Non-pigmented ciliary epithelial cell (primary cell): ENCODE measurements at places on chromosomes 5 and 9.

- no peak for DNase-seq
Measured at GRCh38 chr5:106766916-106767315, 903.8 kb downstream of the EFNA5 start.

DNA sequence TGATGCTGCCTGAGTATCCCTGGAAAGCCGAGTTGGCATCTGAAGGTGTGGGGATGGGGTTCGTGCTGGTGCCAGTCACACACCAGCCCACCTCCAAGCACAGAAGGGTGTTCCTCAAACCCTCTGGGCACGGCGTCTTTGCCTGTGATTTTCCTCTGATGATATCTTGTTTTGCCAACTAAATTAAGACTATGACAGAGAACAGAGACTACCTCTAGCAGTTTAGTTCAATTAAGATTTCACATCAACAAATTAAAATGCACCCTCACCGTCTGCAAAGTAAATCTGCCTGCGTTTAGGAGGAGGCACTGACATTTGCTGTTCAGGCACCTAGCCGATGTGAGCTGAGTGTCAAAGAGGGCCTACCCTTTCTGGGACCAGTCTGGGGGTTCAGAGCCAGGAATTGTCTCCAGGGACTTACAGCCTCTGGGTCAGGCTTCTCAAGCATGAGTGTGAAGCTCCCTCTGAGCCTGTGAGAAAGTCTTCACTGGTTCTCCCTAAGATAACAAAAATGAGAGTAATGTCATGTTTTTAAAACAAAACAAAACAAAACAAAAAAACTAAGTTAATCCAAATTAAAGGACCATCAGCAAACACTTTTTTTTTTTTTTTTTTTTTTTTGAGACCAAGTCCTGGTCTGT, 55.4 kb upstream of the CTNNA1 start:
- DNase-seq: no peak

- DNase-seq: no peak
Measured at GRCh38 chr5:112616812-112617547, 120.7 kb upstream of the APC start.

DNA sequence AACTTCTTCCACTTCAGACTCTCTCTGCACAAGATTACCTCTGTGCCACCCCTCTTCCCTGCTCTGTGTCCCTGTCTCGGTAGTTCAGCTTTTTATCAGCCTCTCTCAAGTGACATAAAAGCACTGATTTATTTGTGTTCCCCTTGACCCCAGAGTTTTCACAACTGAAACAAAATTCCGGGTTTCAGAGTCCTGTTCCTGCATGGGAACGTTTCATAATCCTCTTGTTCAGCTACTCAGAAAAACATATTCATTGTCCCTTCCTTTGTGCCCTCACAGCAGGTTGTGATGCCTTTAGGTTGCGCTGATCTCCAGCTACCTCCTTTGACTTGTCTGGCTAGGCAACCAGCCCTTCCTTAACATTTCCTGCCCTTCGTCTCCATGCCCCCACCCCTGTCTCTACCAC, 13.7 kb upstream of the ITGA1 start:
- no peak for DNase-seq

- DNase-seq: no peak
Measured at GRCh38 chr9:127388856-127389238, 8.1 kb upstream of the SLC2A8 start.

- DNase-seq: no peak
Measured at GRCh38 chr9:98597236-98597771, 111.4 kb downstream of the GABBR2 start.

DNA sequence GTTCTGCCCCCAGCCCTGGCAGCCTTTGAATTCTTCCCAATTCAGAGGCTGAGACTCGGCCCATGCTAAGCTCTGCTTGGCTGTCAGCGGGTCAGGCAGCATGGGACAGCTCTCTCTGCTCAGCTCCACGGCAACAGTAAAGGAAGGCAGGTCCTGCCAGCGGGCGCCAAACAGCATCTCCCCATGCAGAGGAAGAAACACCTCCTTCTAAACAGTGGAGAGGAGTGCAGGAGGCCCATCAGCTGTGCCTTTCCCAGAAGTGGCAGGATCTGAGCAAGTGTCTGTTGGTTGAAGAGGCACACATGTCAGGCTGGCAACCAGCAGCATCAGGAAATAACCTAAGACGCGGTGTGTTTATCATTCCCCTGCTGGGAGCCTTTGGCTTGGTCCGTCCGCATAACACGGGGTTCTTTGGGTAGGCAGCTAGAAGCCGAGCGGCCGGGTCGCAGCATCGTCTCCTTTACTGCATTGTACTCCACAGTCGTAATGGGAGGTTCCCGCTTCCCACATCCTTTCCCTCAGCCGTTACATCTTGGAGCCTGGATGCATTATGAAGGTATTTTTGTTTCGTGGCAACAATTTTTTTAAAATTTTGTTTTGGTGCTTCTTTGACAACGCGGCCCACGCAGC, 42.7 kb upstream of the NCS1 start:
- no peak for DNase-seq

- DNase-seq: no peak
Measured at GRCh38 chr5:168238463-168238862, 53.0 kb upstream of the WWC1 start.

DNA sequence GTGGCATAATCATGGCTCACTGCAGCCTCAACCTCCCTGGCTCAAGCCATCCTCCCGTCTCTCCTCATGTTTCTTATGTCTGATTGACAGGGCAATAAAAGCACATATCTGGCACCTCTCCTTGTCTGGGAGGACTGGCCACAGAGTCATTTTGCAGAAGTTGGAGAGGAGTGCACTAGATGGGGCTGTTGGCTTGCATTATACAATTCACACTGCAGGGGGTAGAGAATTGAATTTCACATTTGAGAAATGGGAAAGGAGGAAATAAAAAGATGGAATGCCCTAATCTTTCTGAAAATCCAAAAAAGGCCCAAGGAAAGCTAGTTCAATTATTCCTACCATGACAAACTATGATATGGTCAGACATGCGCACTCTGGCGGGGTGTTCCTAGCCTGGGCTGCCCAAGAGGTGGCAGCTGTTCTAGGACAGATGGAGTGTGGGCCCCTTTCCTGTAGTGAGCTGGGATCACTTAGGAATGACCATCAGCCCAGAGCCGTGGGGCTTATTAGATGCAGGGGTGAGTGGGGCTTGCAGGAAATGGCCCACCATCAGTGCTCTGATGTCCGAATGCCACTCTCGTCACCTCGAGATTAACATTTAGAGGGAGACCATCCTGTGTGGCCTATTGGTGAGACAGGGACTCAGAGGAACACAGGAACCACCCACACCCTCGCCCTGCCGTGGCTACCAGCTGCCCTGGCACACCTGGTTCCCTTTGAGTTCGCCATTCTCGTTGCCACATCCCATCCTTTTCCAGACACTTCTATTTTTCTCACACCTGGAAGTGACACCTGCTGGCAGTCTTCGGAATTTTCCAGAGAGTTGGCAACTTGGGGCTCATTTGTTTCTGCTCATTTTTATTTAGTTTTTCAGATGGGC, 21.8 kb upstream of the ANKRD18A start:
- no peak for DNase-seq

GRCh38 chr9:96004379-96004778, 128.9 kb downstream of the ERCC6L2 start:
- DNase-seq: no peak

- DNase-seq: no peak
Measured at GRCh38 chr9:126306071-126306647, 20.5 kb upstream of the MVB12B start.

DNA sequence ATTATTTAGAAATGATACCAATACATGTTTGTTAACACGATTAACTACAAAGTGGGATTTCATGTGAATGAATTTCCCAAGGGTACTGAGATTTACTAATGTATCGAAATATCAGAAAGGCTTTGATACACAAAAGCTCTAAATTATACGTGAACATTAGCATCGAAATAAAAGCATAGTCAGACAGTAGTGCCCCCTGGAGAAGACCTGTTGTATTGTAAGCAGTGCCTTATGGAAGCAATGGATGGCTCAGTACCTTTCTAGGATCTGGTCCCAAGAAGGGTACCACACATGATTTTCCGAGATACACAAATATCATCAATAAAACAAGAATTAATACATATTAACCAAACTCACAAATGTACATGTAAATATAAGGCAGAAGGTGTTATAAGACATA, 153.8 kb downstream of the CDH12 start:
- DNase-seq: no peak

DNA sequence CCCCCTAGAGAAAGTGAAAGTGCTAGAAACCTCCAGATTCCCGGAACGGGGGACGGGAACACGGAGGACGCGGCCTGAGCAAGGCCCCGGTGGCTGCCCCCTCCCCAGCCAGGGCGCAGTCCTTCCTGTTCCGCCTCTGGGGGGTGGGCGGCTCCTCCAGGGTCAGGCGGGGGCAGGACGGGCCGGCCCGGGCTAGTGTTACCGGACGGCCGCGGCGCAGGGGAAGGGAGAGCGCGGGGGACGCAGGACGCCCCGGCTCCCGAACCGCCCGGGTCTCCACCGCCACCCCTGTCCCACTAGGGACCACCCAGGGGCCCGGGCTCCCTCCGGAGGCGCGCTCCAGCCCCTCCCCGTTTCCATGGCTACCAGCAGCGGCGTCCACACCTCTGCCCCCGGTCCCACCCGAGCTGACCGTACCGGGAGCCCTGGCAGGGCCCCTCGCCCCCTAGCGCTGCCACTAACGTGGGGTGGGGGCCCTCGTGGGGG, 579 bp downstream of the SLC12A7 start:
- no peak for DNase-seq

- DNase-seq: no peak
Measured at GRCh38 chr5:150320044-150320613, 17.4 kb upstream of the ARSI start.

- no peak for DNase-seq
Measured at GRCh38 chr5:175712313-175712680, 54.4 kb downstream of the HRH2 start.

DNA sequence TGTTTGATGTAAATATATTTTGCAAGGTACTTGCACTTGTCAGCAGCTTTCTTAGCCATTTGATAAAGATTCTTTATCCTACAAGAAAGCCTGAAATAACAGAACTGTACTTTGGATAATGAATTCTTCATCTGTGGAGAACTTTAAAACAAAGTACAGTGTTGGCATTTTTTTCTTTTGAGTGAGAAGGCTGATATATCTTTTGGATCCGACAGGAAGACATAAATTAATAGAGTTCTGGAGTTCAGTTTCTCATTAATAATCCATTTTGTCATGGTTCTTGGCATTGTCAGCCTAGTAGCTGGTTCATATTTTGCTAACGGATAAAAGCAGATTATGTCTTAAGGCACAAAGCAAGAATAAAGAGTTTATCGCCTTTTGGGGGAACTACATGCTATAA, 17.0 kb downstream of the PBX3 start:
- no peak for DNase-seq

DNA sequence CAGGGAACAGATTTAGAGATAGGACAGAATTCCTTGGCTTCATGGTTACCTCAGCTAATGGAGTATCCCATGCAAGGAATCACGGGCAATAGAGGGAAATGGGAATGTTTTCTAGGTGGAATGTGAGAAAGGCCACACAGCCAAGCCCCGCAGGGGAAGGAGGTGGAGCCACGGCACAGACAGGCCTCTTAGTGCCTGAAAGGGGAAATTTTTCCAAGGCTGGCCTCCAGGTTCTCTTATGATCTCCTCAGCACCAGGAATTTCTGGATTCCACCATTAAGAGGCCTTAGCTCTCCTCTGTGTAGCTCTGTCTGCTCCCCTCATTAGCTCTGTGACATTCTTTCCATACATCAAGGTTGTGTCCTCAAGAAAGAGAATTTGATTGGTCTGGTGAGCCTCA, 124.7 kb downstream of the GALNT10 start:
- no peak for DNase-seq

DNA sequence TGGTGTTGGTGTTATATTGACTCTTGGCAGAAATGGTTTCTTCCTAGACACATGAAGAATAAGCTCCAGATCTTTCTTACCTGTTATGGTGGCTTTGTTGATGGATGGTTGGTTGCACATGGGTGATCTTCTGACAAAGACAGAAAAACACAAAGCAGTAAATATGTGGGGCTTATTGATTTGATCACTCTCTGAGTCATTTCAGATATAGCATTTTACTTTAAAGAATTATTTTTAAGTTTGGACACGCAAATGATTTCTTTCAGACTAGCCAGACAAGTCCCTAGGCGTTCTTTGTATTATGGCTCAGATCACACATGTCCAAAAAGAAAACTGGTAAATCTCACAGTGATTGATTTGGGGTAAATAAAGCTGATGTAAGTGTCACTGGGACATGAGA, 597.6 kb downstream of the RAB3C start:
- no peak for DNase-seq

DNA sequence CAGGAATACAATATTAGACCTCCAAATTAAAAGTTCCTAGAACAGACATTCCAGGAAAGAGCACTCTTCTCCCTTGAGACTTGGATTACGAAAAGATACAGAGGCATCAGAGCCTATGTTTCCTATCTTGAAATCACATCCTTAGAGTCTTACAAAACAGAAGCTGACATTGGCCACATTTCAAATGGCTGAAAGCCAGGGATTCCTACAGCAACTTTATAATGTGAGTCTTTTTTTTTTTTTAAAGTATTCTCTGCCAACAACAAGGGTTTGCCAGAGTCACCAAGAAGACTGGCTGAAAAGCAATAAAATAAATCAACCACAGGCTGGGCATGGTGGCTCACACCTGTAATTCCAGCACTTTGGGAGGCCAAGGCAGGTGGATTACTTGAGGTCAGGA, 63.1 kb downstream of the TRPM6 start:
- no peak for DNase-seq

GRCh38 chr5:87138091-87138805, 129.4 kb upstream of the RASA1 start:
- DNase-seq: no peak

GRCh38 chr5:142078221-142078620, 30.4 kb upstream of the NDFIP1 start:
- DNase-seq: no peak

- no peak for DNase-seq
Measured at GRCh38 chr9:127733614-127734013, 1.5 kb downstream of the TOR2A start.

GRCh38 chr9:106626936-106627335, 236.0 kb upstream of the ZNF462 start:
- no peak for DNase-seq

DNA sequence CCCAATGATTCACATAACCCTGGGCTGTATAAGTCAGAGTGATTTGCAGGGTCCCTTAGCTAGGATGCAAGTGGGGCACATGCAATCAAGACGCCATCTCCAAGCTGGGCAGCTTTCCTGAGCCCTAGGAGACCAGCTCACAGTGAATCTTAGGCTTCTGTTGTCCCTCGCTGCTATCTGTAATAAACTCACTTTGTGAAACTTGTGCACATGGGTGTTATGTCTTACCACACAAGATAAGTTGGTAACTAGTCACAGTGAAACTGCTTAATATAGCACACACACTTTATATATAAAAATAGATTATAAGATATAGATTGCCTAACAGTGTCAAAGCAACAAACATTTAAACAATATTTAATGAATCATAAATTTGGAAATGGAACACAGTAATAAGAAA, 658.5 kb downstream of the SLCO4C1 start:
- DNase-seq: no peak
